ENCODE measurements at places on chromosomes 7 and 10.

DNA sequence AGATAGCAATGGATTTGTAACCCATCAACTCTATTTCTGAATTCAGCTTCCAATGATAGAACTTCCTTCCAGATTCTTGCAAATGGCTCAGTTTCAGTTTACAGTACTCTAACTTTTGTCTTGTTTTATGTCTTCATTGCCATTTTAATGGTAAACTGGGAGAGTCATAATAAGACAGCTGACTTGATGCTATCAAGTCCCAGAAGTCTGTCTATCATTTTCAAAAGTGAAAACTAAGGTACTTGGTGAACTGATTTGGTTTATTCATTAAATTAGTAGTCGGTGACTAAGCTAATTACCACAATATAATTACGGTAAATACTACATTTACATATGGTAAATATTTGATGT lies 25.0 kb downstream of the RTKN2 start:
- no peak for DNase-seq

DNA sequence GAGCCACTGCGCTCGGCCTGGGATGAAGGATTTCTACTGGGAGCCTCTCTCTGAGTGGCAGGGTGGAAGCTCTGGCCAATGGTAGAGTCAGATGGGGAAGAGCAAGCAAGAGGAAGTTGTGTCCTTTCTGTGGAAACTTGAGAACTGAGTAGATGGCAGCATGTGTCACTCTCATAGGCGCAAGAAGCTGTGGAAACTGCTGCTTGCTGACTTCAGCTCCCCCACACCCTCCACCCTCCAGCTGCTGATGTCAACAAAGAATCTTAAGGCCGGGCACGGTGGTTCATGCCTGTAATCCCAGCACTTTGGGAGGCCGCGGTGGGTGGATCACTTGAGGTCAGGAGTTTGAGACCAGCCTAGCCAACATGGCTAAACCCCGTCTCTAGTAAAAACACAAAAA lies 39.8 kb upstream of the SRGN start:
- peak; percentile 98 for DNase-seq

- no peak for DNase-seq
These were observed 41.6 kb downstream of the GPRIN2 start for GRCh38 chr10:46514899-46515298.

DNA sequence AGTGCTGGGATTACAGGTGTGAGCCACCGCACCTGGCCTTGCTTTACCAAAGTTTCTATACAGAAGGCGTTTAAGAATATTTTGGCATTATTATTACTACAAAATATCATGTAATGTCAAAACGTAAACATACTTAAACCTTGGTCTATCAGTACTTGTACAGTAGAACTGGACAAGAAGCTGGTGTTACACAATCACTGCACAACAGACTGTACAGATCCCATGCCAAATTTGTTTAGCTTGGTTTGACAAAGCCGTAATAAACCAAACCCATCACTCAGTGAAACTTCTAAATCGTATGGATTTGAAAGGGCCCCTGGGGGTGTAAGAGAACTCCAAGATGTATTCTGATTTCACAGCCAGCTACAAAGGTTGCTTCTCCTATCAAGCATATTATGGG lies 51.8 kb upstream of the RHEB start:
- DNase-seq: no peak

DNA sequence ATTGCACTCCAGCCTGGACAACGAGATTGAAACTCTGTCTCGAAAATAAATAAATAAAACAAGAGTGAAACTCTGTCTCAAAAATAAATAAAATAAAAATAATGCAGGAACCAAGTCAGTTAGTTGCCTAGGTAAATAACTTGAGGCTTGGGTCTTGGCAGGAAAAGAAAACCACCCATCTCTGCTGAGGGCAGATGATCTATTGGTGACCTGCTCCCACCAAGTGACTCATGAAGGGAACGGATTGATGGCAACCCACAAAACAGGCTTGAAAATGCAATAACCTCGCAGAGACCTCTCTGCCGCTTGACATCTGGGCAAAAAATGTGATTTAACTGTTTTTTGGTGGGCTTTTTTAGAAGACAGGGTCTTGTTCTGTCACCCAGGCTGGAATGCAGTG lies 86.6 kb downstream of the CALN1 start:
- no peak for DNase-seq

DNA sequence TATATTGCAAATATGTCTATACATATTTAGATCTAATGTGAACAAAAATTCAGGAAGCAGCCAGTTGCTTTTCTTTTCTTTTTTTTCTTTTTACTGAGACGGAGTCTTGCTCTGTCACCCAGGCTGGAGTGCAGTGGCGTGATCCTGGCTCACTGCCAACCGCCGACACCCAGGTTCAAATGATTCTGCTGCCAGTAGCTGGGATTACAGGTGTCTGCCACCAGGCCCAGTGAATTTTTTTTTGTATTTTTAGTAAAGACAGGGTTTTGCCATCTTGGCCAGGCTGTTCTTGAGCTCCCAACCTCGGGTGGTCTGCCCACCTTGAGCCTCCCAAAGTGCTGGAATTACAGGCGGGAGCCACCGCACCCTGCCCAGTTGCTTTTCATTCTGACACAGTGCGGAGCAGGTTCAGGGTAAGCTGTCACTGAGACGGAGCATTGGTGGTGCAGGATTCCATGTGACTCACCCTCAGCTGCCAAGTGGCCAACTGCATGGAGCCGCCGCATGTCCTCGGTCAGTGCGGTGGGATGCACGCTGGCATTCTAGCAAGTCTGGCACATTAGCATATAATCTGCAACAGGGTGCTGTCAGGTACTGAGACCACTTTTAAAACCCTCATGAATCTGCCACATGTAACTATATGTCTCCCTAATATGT lies 362.7 kb downstream of the DNAJB6 start:
- no peak for DNase-seq

GRCh38 chr7:131026297-131027000 lies 292.4 kb upstream of the KLF14 start:
- DNase-seq: peak; percentile 40

DNA sequence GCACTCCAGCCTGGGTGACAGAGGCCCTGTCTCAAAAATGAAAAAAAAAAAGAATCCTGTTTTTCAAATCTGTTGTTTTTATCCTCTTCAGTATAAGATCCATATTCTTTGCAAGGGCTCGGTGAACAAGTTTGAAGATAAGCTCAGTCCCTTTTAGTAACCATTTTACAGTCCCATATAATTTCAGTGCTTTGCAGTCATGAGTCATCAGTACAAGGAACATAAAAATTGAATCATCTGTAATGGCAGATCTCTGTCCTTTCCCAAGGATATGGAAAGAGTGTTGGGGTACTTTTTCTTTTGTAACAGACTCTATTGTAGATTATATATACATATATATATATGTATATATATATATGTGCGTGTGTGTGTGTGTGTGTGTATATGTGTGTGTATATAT lies 52.2 kb upstream of the ZPBP start:
- peak; percentile 58 for DNase-seq

- no peak for DNase-seq
These were observed 253.5 kb upstream of the TEX47 start for GRCh38 chr7:89049043-89049442.

DNA sequence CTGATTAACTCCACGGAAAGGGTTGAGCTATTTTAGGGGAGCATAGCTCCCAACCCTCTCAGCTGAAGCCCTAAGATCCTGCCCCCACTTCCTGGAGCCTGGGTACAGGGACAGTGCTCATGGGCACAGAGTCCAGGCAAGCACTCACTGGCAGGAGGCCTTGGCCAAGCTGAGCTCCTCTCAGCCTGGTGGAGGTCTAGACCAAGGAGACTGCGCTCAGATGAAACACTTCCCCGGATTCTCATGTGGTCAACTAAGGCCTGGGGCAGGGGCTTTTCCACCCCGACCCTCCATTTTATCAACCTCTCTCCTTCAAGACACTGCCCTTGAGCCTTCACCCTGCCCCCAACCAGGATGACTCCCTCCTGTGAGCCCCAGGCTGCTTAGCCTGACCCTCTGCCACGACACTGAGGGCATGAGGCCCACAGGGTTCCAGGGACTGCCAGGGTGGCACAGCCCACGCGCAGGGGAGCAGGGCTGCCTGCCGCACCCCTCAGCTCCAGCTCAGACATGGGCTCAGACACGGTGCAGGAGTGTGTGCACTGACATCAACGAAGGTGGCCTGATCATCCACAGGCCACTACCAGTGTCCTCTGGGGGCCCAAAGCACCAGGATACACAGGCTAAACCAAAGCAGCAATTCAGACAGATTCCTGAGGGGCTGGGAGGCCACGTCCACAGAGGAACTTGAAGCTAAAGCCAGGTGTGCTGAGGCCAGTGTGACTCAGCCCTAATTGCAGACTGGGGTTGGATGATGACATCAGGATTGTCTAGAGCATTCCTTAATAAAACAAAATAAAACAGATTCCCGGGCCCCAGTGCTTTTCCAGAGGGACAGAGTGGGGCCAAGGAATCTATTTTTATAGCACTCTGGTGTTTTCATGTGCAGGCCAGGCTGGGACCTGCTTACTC lies 18.8 kb downstream of the CHAT start:
- no peak for DNase-seq

DNA sequence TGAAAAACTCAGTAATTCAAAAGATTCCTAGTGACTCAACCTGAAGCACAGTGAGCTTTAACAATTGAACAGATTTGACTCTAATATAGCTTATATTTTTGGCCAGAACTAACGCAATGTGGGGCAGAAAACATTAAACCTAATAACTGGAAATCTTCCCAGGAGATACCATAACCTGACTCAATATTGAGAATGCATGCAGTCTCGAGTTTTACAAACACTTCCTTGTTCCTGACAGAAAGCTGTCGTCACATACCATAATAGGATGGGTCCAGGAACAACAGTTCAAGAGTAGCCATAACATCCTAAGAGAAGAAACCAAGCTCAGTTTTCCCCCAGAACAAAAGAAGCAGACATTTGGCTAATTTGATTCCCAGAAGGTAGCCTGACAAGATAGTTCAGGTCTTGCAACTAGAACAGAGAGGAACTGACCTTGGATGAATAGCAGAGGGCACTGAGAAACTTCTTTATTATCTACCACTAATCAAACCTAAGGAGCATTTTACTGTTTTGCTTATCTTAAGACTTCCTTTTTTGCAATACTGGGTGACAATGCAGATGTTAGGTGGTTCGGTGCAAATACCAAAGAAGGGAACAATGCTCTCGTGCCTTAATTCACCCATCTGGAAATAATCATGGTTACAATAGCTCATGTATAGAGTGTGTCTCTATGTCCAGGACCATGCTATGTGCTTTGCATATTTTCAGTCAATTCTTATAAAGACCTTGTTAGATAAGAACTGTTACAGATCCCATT lies 38.6 kb upstream of the ACSL5 start:
- peak; percentile 20 for DNase-seq

- no peak for DNase-seq
These were observed 38.5 kb downstream of the PYROXD2 start for GRCh38 chr10:98376485-98376884.
